ENCODE measurements at places on chromosomes 2 and 18.

- DNase-seq, result no peak
Observed at GRCh38 chr2:19473350-19473749, 114.9 kb upstream of the OSR1 start.

GRCh38 chr2:240392084-240392947 is 43.1 kb upstream of the GPC1 start:
- DNase-seq, result no peak

DNA sequence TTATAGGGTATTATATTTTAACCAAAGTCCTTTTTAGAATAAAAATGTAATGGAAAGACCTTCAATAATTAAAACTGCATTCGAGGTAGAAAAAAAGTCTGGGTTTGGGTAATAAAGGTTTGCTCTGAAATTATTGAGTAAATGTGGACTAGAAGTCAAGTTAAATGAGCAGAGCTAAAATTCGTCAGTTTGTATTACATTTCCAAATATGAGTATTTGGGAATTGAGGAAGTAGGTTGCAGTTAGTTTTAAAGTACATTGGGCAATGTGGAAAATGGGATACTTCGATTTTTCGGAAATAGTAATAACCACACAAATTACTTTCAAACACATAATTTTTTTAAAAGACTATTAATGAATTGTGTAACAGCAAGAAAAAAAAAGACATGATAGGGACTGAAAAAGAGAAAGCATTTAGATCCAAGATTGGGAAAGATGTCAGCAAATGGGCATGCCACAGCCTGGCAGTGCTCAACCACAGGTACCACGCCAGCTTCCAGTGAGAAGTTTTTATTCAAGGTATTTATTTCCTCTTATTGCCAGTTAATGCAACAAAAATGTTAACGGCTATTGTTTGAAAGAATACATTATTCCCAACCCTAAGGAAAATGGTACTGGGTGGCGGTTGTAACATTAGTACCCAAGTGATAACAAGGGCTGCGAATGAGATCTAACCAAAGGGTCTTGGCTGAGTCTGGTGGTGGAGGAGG is 50.0 kb downstream of the TTC39C start:
- DNase-seq, result no peak

GRCh38 chr2:33134086-33134771 is 187.5 kb downstream of the LTBP1 start:
- no peak for DNase-seq

DNA sequence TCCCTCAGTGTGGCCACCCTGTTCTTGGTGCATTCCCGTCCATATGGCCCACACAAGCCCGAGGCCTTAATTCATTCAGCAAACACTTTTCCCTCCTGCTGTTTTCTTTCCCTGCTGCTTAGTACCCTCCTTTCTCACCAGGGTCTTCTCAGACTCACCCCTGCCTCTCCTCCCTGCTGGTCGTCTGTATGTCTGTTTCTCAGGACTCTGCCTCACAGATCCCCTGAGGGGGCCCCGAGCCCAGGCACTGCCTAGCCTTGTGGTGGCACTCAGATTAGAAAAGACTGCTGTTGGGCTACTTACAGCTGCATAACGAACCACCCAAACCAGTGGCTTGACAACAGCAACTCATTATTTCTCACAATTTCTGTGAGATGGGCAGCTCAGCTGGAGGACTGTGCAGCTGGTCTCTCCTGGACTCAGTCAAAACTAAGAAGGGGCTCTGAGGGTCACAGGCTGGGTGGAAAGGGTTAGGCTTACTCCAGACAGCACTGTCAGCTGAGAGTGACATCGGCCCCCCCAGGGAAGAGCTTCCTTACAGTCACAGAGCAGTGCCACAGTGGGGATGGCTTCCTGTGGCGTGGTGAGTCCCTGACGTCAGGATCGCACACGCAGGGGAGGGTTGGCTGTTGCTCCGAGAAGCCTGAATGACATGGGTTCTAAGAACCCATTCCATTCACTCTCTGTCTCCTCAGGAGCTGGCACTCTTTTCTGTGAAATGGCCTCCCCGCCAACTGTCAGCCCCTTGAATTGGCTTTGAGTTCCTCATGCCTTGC is 139.0 kb downstream of the UXS1 start:
- no peak for DNase-seq

DNA sequence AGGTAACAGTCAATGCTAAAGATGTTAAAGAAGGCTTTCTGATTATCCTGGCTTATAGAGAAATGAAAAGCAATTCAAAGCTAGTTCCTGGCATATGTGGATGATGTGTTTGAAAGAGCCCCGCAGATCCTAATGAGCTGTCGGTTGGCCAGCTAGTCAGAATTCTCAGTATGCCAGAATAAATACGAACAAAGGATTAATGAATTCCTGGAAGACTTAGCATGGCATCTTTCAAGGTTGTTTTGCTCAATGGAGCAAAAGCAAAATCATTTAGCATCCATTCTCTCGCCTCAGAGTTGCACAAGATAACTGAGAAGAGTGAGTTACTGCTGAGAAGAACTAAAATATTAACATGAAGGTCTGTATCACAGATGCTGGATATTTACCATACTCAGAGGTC is 307.6 kb downstream of the RIT2 start:
- no peak for DNase-seq

GRCh38 chr2:234110219-234110618 is 59.7 kb downstream of the SPP2 start:
- no peak for DNase-seq

GRCh38 chr2:33133454-33133952 is 186.8 kb downstream of the LTBP1 start:
- DNase-seq, result no peak

- no peak for DNase-seq
Observed at GRCh38 chr18:40356168-40356567, 1598.9 kb upstream of the PIK3C3 start.

GRCh38 chr2:47437287-47437686 is 34.3 kb downstream of the MSH2 start:
- no peak for DNase-seq

GRCh38 chr2:96929245-96929925 is 57.0 kb downstream of the FAM178B start:
- DNase-seq, result no peak

DNA sequence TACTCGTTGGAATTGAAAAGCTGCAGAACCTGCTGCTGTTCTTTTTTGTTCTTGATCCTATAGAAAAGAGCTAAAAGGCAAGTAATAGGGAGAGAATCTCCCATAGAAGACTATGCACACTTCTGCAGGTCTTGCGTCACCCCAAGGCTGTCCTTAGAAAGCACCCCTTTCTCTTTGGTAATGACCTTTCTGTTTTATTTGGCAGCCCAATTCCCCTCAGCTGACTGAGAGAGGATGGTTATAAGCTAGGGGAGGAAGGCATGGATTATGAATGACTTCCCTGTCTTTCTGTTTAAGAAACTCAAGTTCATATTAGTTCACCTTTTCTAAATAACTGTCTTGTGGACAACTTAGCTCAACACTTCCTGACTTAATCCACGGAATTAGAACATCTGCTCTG is 122.9 kb downstream of the TXNL1 start:
- DNase-seq, result no peak

GRCh38 chr2:96888072-96889011 is 18.5 kb upstream of the SEMA4C start:
- DNase-seq, result no peak

- no peak for DNase-seq
Observed at GRCh38 chr2:98504381-98505109, 59.9 kb downstream of the INPP4A start.

GRCh38 chr2:79085382-79085781 is 2.4 kb downstream of the REG1B start:
- DNase-seq, result no peak

GRCh38 chr2:155223781-155224406 is 525.4 kb downstream of the KCNJ3 start:
- no peak for DNase-seq

DNA sequence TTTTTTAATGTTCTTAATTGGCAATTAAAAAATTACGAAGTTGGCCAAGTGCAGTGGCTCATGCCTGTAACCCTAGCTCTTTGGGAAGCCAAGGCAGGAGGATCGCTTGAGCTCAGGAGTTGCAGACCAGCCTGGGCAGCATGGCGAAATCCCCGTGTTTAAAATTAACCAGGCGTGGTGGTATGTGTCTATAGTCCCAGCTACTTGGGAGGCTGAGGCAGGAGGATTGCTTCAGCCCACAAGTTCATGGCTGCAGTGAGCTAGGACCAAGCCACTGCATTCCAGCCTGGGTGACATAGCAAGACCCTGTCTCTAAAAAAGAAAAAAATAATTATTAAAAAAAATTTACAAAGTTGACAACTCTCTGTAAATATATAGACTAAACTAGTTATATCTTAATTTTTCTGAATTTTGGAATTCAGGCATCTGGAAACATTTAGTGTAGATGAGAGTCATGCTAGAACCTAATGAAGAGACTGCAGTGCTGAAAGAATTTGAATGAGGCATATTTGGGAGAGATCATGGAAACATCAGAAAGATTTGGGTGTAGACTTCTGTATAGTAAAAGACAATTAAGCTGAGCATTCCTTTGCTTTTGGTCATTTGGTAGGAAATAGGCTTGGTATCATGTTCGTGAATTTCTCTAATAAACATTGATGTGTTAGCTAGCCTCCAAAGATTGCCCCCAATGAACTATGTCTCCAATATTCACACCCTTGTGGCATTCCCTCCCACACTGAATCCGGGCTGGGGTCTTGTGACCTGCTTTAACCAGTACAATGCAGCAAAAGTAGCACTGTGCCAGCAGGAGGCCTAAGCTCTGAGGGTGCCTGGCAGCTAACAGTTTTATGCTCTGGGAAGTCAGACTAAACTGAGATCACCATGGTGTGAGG is 4.2 kb upstream of the ROCK1 start:
- no peak for DNase-seq

GRCh38 chr2:192030289-192030688 is 164.4 kb downstream of the TMEFF2 start:
- DNase-seq, result no peak

DNA sequence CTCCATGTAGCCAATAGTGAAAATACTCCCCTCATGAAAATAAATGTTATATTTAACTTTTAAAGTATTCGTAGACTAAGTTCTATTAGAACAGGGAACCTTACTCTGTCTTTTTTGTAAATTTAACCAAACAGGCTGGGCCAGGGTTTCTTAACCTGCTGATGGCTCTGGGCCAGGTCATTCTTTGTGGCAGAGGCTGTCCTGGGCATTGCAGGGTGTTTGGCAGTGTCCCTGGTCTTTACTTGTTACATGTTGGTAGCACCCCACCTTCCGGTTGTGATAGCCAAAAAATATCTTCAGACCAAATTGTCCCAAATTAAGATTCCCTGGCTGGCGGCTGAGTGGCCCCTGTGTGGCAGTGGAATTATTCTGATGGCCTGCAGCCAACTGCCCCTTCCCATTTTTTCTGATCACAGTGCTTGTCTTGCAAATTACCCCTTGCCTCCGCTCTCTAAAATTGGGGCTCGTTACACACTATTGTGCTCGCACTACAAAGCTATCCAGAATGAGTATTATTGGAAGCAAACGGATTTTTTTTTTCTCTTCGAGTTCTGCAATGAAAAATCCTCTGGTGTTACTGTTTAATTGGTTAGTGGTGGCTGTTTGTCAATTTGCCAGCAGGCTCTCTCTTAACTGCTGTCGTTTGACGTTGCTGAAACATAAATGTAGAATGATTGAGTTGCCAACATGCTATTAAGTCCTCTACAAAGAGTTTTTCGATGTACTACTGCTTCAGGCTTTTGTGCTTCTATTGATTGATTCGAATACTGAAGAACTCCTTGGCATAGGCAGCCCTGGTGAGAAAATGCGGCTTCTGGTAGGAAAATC is 216.9 kb downstream of the SH3RF3 start:
- DNase-seq, result no peak

DNA sequence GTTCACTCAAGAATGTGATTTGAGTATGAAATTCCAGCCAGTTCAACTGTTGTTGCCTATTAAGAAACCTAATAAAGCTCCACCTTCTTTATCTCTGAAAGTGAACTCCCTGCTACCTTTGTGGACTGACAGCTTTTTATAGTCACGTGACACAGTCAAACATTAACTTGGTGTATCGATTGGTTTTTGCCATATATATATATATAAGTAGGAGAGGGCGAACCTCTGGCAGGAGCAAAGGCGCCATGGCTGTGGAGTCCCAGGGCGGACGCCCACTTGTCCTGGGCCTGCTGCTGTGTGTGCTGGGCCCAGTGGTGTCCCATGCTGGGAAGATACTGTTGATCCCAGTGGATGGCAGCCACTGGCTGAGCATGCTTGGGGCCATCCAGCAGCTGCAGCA is at the start of gene UGT1A1:
UGT1A1 (plus strand) TSS at position 228 of the 400 bp plus-strand sequence; CDS start at position 246, 18 bp downstream.
- DNase-seq, result no peak

GRCh38 chr18:29501952-29502351 is 1325.0 kb upstream of the CDH2 start:
- DNase-seq, result no peak

DNA sequence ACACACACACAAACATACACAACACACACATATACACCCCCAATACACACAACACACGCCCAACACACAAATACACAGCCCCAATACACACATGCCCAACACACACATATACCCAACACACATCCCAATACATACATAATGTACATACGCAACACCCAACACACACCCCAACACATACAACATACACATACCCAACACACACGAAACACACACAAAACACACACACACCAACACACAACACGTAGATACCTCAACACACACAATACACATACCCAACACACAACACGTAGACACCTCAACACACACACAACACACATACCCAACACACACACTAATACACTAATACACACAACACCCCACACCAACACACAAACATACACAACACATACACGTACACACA is 8.9 kb upstream of the STK25 start:
- DNase-seq, result no peak

GRCh38 chr2:158011055-158011771 is 90.5 kb upstream of the UPP2 start:
- DNase-seq, result no peak

DNA sequence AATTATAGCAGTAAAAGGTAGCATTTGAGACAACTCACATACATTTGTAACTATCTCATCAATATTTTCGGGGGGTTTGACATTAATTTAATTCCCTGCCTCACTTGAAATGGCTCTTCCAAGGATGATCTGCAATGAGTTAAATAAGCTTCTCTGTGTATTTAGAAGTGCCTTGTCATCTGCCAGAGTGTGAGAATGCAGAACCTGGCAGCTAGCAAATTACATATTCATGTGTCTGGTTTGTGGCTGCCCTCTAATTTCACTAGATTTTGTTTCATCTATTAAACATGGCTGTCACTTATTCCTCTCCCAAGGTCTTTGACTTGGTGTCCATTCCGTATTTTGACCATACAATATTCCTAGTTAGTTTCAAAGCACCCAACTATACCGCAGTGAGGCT is 158.3 kb upstream of the CAVIN2 start:
- DNase-seq, result no peak

DNA sequence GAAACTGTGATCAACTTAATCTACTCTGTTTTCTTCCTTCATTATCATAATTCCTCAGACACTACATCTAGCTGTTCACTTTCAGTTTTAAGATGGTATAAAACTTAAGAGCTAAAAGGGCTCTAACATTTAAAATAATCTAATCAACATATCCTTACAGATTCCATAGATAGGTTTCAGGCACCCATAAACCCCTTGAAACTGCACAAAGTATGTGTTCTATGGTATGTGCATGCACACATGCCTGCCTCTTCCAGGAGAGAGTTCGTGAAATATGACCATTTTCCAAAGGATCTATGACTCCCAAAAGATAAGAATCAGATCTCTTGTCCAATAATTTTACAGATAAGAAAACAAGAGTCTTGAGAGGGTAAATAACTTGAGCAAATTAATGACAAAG is 59.4 kb downstream of the CUL3 start:
- no peak for DNase-seq

- DNase-seq, result no peak
Observed at GRCh38 chr2:121485039-121485438, 45.6 kb upstream of the RNU4ATAC start.

Measured in activated CD4-positive, alpha-beta T cell treated with anti-CD3 and anti-CD28 coated beads, Interleukin-2, Interleukin-4, amounts not matched to agents 100 ng/mL and 50 ng/mL, durations not matched to agents 16 hours and 8 hours (primary cell).